Heart left ventricle (tissue), 16 donors: ENCODE measurements at places on chromosomes 11 and 22.

- peak within 1 kb of the TSS; percentile 35 for H3K27ac ChIP-seq
- no peaks in the 10 kb centered on the region for H3K36me3 ChIP-seq
- peak; percentile 25 for DNase-seq
- H3K4me3 ChIP-seq = peak within 1 kb of the TSS; percentile 63
- H3K4me1 ChIP-seq = no peaks in the 10 kb centered on the region
Measured at GRCh38 chr11:101583251-101584128, at the start of gene TRPC6. TSS of gene TRPC6 (minus strand) at chr11:101584007. CDS start at chr11:101583503, 504 bp downstream.

DNA sequence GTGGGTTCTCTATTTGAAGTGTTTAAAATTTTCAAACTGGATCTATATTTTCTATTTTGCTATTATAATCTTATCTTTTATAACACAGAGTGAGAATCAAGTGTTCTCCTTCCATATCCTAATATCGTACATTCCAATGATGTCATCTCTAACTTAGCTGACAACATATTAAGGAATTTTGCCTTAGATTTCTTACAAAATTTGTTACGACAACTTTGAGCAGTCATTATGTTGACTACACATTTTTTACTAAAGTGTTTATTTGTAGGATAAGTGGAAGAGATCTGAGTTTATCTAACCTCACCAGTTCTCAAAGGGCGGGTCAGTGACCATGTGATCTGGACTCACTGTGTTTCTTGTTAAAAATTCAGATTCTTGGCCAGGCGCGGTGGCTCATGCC lies 12.7 kb downstream of the BTG4 start:
- H3K4me1 ChIP-seq = no peaks in the 10 kb centered on the region
- H3K27me3 ChIP-seq = no peaks in the 10 kb centered on the region
- DNase-seq = no peak
- no peak overlapping the region for H3K4me3 ChIP-seq
- H3K27ac ChIP-seq = no peak overlapping the region

DNA sequence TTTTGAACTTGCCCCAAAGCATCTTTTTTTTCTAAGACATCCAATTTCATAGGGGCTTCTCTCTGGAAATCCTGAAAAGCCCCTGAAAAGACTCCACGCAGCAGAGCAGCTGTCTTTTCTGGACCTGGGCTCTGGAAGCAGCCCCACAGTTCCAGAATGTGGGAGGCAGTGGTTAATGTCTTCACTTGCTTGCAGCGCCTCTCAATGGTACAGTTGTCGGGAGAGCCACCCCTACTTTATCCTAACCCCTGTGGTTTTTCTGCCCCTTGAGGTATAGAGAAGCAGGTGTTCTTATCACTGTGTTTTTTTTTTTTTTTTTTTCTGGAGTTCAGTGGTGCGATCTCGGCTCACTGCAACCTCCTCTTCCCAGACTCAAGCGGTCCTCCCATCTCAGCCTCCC lies 83.4 kb upstream of the SORL1-AS1 start:
- H3K36me3 ChIP-seq = no peaks in the 10 kb centered on the region
- no peaks in the 10 kb centered on the region for H3K4me1 ChIP-seq
- no peak overlapping the region for H3K4me3 ChIP-seq
- H3K27me3 ChIP-seq = no peaks in the 10 kb centered on the region
- DNase-seq = no peak
- no peak overlapping the region for H3K27ac ChIP-seq

GRCh38 chr11:115083144-115083806 lies 404.9 kb downstream of the NXPE2 start:
- H3K27ac ChIP-seq = no peak overlapping the region
- no peaks in the 10 kb centered on the region for H3K36me3 ChIP-seq
- no peak overlapping the region for H3K4me3 ChIP-seq
- no peak for DNase-seq
- no peaks in the 10 kb centered on the region for H3K4me1 ChIP-seq
- no peaks in the 10 kb centered on the region for H3K27me3 ChIP-seq

DNA sequence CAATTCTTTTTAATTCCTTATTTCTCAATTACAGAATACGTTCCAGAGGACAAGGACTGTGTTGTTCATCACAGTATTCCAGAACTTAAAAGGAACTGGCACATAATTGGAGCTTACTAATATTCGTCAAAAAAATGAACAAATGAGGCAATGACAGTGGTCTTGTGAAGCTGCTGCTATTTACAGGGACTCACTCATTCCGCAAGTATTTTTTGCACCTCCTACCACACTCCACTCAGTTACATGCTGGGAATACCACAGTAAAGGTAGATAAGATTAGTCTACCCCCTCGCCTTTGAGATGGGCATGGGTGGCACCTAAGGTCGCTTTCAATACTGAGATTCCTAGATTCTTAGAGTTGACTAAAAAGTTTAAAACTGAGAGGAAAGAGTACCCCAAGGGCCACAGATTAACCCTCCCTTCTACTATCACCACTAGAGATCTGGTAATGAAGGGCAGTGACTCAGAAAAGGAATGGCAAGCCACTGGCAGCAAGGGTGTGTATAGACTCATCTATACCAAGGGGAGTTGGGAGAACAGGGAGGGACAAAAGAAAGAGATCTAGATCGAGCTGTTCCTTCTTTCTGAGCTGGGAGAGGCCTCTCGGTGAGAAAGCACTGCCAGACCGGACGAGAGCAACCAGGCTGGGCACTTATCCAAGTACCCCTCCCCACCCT lies 85.0 kb downstream of the RPL27A start:
- peak overlapping the region; percentile 75 for H3K27ac ChIP-seq
- DNase-seq = no peak
- no peak overlapping the region for H3K4me3 ChIP-seq
- H3K27me3 ChIP-seq = no peaks in the 10 kb centered on the region
- peaks cover 31% of the 10 kb centered on the region for H3K4me1 ChIP-seq

GRCh38 chr11:33949252-33949913 lies 57.5 kb upstream of the LMO2 start:
- H3K36me3 ChIP-seq = no peaks in the 10 kb centered on the region
- H3K4me1 ChIP-seq = no peaks in the 10 kb centered on the region
- H3K27ac ChIP-seq = no peak overlapping the region

- no peak overlapping the region for H3K4me3 ChIP-seq
- no peaks in the 10 kb centered on the region for H3K36me3 ChIP-seq
- no peak for DNase-seq
- peaks cover 51% of the 10 kb centered on the region for H3K4me1 ChIP-seq
Measured at GRCh38 chr11:61962213-61963015, 5.0 kb downstream of the FTH1 start.

- H3K4me1 ChIP-seq = no peaks in the 10 kb centered on the region
- no peak overlapping the region for H3K4me3 ChIP-seq
- no peaks in the 10 kb centered on the region for H3K36me3 ChIP-seq
- no peak overlapping the region for H3K27ac ChIP-seq
- H3K27me3 ChIP-seq = no peaks in the 10 kb centered on the region
- no peak for DNase-seq
Measured at GRCh38 chr11:57885298-57886050, 123.9 kb downstream of the CTNND1 start.

DNA sequence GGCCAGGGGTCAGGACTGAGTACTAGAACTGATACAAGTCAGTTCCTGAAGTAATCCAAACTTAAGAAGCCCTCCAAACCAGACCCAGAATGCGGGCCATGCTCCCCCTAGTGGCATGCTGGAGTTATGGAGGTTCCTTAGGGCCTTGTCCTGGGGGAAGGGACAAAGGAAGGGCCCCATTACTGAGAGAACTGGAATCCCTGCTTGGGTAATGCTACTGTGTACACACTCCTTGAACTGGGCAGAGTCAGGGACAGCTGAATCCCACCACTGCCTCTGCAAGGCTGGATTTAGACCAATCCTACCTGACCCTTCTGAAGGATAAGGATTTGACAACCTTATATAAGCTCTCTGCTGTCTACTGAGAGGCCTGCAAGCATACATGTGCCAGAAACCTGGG lies 97.3 kb upstream of the AKIP1 start:
- H3K27me3 ChIP-seq = no peaks in the 10 kb centered on the region
- no peak overlapping the region for H3K4me3 ChIP-seq
- H3K4me1 ChIP-seq = peaks cover 8% of the 10 kb centered on the region
- no peaks in the 10 kb centered on the region for H3K36me3 ChIP-seq

- no peak for DNase-seq
- no peak overlapping the region for H3K4me3 ChIP-seq
- no peaks in the 10 kb centered on the region for H3K27me3 ChIP-seq
- H3K36me3 ChIP-seq = no peaks in the 10 kb centered on the region
Measured at GRCh38 chr11:130783323-130783722, 133.0 kb downstream of the SNX19 start.

GRCh38 chr11:33978376-33978775 lies 73.2 kb upstream of the CAPRIN1 start:
- H3K4me1 ChIP-seq = no peaks in the 10 kb centered on the region
- no peak overlapping the region for H3K4me3 ChIP-seq
- no peak overlapping the region for H3K27ac ChIP-seq
- no peaks in the 10 kb centered on the region for H3K36me3 ChIP-seq
- H3K27me3 ChIP-seq = no peaks in the 10 kb centered on the region
- DNase-seq = no peak

- H3K4me1 ChIP-seq = no peaks in the 10 kb centered on the region
- no peak overlapping the region for H3K4me3 ChIP-seq
- H3K36me3 ChIP-seq = no peaks in the 10 kb centered on the region
- DNase-seq = no peak
- H3K27me3 ChIP-seq = no peaks in the 10 kb centered on the region
Measured at GRCh38 chr11:75597636-75598035, 35.6 kb downstream of the SERPINH1 start.

- no peak for DNase-seq
- H3K4me3 ChIP-seq = no peak overlapping the region
- no peaks in the 10 kb centered on the region for H3K27me3 ChIP-seq
- no peaks in the 10 kb centered on the region for H3K36me3 ChIP-seq
- no peaks in the 10 kb centered on the region for H3K4me1 ChIP-seq
- H3K27ac ChIP-seq = no peak overlapping the region
Measured at GRCh38 chr11:102608699-102609098, 16.4 kb downstream of the MMP20 start.

- no peaks in the 10 kb centered on the region for H3K27me3 ChIP-seq
- H3K36me3 ChIP-seq = no peaks in the 10 kb centered on the region
- H3K4me1 ChIP-seq = no peaks in the 10 kb centered on the region
- H3K4me3 ChIP-seq = no peak overlapping the region
- no peak for DNase-seq
- no peak overlapping the region for H3K27ac ChIP-seq
Measured at GRCh38 chr22:23675502-23676415, 15.1 kb upstream of the RGL4 start.

DNA sequence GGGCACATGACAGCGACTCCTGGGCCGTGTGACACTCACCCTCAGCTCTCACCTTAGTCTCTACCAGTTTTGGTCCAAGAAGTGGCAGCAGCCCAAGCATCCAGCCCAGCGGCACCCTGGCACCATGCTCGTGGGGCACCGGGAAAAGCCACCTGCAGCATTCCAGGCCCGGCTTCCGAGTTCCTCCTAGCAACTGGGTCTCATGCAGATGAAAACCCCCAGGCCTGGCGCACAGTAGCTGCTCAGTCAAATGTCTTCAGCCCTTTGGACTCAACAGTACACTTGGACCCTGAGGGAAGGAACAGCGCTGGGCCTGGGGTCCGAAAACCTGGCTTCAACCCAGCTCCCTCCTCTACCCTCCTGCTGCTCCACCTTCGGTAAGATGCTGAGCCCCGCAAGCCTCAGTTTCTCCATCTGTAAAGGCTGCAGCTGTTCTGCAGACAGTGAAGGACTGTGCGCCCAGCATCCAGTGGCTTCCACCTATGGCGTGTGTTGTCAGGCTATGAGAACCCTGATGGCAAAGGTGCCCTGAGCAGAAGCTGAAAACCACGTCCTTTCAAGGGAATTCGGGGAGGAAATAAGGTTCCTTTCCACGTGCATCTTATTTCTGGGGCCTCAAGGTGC lies 66.0 kb downstream of the PHF21B start:
- H3K4me1 ChIP-seq = no peaks in the 10 kb centered on the region
- no peak for DNase-seq
- H3K36me3 ChIP-seq = no peaks in the 10 kb centered on the region
- H3K27me3 ChIP-seq = no peaks in the 10 kb centered on the region
- H3K4me3 ChIP-seq = no peak overlapping the region

- no peaks in the 10 kb centered on the region for H3K4me1 ChIP-seq
- H3K36me3 ChIP-seq = no peaks in the 10 kb centered on the region
- H3K27ac ChIP-seq = no peak overlapping the region
- H3K4me3 ChIP-seq = no peak overlapping the region
- no peaks in the 10 kb centered on the region for H3K27me3 ChIP-seq
Measured at GRCh38 chr11:117641008-117641915, 155.8 kb downstream of the DSCAML1 start.

GRCh38 chr11:113862435-113862834 lies 12.9 kb downstream of the USP28 start:
- DNase-seq = no peak
- peak overlapping the region; percentile 39 for H3K27ac ChIP-seq
- no peaks in the 10 kb centered on the region for H3K27me3 ChIP-seq

DNA sequence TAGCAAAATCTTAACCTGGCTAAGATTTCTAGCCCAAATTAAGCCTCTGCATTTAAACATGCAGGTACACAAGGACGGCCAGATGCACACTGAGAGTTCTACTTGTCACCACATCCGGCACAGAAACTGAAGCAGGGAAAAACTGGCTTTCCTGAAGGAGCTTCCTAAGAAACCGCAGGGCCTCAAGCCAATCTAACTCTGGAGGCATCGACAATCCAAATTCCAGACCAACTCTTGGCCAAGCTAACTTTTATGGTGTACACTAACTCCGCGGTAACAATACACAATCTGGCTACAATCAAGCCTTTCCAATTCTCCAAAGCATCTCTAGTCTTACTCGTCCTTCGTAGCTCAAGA lies 1.2 kb downstream of the MSANTD2 start:
- H3K27ac ChIP-seq = peak overlapping the region; percentile 98
- no peaks in the 10 kb centered on the region for H3K36me3 ChIP-seq
- peak overlapping the region; percentile 87 for H3K4me3 ChIP-seq
- no peak for DNase-seq
- H3K27me3 ChIP-seq = no peaks in the 10 kb centered on the region

DNA sequence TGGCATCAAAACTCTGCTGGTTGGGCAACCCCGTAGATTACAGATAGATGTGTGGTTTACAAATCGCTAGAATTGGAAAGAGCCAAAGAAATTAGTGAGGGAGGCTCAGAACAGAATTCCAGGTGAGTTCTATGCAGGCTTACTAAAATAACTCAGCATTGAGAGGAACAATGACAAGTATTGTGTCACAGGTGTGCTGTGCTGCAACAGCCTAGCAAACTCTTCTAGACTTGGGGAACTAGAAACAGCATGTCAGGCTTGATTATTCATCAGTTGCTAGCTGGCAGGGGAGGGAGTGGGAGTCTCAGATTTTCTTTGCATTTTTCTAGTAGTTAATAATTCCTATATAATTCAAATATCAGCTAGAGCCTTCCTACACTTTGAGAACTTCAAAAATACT lies 26.3 kb upstream of the RASD2 start:
- no peak for DNase-seq
- no peaks in the 10 kb centered on the region for H3K36me3 ChIP-seq
- no peak overlapping the region for H3K4me3 ChIP-seq
- H3K27ac ChIP-seq = no peak overlapping the region
